ENCODE measurements at places on chromosomes 5 and 9.

GRCh38 chr5:145925803-145926202 is 10.6 kb upstream of the SH3RF2 start:
- DNase-seq = peak; percentile 47

DNA sequence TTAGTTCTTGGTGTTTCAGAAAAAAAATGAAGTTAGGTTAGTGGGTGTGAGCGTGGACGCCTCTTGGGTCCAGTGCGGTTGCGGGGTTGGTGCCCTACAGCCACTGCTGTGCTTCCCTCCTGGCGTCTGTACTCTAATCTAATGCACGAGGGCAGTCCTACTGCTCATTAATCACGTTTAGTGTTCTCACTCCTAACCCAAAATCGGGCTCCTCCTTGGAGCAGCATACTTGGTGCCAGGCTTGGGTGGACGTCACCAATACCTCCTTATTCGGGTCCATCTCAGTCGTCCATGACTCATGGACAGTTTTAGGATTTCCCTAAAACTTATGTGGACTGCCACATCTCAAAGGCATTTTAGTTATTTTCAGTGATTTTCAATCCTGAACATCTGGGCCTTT is 41.6 kb downstream of the TRIO start:
- DNase-seq = peak; percentile 72

GRCh38 chr9:22976454-22976853 is 529.8 kb downstream of the DMRTA1 start:
- peak; percentile 15 for DNase-seq

DNA sequence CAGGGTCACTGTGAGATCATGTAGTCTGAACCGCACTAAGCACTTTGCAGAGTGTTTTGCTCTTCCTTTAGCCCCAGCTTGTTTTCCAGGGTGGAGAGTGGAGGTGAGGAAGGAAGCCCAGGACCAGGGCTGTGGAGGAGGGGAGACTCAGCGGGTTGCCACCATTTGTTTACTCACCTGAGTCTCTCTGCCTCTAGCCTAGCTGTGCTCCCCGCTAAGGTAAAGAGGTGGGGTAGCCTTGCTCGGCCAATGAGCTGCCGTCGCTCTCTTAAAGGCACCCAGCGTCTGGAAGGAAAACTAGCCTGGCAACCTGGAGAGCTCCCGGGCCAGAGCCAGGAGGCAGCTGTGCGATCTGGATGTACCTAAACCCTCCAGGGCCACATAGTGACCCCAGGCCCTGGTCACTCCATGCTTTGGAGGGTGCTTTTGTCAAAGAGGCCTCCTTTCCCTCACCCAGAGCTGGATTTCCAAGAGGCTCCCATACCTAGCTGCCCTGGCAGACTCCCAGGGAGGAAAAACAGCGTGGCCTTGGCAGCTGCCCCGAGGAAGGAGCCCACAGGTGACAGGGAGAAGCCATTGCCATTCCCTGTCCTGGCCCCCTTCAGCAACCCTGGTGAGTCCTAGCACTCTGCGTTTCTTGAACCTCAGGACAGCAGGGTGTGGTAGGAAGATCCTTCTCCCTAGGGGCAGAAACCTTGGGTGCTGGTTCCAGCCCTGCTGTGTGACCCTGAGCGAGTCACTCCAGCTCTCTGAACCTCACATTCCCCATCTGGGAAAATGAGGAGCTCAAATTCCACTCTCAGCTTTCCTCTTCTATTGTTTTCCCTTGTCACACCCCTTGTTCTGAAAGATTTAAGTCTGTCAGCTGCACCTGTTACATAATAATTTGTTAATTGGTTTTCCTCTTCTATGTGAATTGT is 42.4 kb upstream of the LARP1 start:
- no peak for DNase-seq

DNA sequence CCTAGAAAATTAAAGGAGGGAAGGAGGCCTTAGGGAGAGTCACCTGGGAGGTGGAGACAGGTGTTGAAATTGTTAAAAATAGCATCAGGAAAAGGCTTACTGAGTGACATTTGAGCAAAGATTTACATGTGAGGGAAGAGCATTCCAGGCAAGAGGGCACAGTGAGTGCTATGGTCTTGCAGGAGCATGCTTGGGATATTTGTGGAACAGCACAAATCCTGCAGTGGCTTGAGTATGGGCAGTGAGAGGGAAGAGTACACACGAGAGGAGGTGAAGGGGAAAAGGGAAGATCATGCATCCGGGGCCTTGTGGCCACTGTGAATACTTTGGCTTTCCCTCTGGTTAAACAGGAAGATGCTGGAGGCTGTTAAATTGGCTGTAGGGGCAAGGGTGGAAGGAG is 36.6 kb downstream of the ACER2 start:
- no peak for DNase-seq

- DNase-seq = no peak
Observed at GRCh38 chr9:89284076-89284475, 26.9 kb upstream of the CKS2 start.

- no peak for DNase-seq
Observed at GRCh38 chr5:9347032-9347431, 198.8 kb downstream of the SEMA5A start.

DNA sequence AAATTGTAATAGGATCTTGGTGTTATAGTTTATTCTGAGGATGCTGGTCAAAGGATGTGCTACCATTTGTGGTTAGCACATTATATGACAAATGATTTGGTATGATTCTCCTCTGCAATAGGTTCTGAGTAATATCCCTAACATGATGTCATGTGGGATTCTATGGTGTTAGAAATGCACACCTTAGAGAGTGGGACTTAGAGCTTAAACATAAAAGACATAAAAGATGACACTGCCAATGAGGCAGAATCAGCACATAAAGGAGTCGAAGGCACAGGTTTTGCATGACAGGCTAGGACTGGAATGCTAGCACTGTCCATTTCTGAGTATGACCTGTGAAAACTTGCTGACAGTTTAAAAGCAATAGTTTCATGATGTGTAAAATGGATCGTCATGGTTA is 100.4 kb downstream of the OSTF1 start:
- no peak for DNase-seq

DNA sequence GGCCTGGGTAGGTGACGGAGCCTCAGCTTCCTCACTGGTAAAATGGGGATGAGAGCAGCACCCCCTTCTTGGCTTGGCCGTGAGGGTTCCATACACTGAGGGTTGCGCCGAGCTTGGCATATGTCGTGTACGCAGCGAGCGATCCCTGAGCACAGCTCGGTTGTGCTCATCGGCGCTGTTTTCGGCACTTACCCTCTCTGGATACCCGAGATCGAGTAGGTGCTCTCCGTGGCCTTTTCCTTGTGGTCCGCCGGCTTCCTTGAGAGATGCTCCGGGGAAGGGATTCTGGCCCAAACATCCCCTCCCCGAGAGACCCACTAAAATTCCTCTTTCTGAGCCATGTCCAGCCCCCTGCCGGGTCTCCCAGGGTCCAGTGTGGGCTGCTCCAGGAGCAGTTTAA is 40.0 kb upstream of the HMCN2 start:
- no peak for DNase-seq

GRCh38 chr5:91315701-91316100 is 67.4 kb downstream of the ARRDC3 start:
- DNase-seq = no peak

GRCh38 chr9:88826771-88827181 is 164.5 kb upstream of the S1PR3 start:
- peak; percentile 66 for DNase-seq

DNA sequence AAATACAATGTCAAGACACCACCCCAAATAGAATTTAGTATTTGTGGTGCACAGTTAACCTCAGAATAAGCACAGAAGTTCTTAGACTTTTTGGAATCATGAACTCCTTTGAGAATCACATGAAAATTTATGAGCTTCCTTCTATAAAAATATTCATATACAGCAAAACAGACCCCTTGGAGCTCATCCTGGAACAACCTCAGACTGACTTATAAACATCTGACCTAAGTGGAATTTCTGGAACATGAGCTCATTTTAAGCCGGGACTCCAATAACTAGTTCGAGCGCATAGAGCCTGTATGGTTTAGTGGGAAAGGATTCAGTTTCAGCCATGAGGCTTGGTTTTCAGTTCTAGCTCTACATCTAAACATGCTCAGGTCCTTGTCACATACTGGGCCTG is 192.3 kb downstream of the DEPDC1B start:
- no peak for DNase-seq

GRCh38 chr9:133813749-133814585 is 75.8 kb upstream of the SARDH start:
- DNase-seq = no peak

DNA sequence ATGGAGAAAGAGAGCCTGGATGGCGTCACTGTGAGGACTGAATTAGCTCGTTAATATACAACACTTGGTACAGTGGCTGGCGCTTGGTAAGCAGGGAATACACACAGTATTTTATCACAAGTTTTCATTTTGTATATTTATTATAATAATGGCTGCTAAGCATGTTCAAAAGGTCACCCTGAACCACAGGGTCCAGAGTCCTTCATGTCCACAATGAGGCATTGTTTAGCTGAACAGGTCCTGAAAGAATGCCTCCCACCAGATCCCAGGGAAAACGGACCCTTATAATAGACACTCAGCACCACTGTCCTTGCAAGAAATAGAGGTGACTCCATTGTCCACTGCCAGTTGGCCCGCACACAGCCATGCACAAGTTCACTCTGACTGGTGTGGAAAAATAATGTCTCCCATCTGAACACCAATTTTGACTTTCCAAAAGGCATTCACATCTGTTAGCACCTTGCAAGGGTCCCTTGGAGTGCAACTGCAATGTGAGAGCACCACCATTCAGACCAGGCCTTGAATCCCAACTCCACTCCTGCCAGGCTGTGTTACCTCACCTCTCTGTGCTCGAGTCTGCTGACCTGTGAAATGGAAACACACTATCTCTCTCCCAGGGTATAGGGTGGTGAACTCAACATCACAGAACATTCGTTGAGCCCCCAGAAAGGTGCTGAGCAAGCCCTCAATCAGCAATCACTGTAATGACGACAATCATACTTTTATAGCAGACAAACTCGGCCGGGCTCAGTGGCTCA is 3.9 kb downstream of the VDAC1 start:
- no peak for DNase-seq

DNA sequence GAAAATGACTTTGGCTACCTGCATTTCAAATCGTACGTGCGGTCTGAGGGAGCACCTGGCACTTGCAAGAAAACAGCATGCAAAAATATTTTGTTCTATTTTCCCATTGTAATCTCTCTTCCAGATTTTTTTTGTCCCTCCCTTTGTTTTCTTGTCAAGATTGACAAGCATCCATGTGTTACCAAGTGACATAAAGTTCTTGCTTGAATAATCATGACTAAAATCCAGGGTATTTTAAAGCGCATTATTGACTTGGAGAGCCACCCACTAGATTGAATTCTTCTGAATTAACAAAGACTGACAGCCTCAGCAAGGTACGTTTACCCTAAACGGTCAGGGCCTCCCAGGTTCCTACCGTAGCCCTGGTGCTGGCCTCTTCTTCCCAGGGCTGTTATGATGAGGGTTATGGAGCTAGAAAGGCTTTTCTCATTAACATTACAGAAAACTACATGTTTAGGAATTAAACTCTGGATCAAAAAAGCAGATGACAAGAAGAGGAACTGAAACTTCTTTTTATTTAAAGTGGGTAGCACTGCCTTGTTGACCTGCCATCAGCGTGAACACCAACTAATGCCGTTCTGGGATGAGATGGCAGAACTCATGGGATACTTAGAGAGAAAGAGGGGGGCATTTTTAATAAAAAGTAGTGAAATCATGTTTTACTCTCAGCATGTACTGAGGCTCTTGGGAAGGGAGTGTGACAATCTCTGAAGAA is 297.0 kb downstream of the EFNA5 start:
- no peak for DNase-seq

DNA sequence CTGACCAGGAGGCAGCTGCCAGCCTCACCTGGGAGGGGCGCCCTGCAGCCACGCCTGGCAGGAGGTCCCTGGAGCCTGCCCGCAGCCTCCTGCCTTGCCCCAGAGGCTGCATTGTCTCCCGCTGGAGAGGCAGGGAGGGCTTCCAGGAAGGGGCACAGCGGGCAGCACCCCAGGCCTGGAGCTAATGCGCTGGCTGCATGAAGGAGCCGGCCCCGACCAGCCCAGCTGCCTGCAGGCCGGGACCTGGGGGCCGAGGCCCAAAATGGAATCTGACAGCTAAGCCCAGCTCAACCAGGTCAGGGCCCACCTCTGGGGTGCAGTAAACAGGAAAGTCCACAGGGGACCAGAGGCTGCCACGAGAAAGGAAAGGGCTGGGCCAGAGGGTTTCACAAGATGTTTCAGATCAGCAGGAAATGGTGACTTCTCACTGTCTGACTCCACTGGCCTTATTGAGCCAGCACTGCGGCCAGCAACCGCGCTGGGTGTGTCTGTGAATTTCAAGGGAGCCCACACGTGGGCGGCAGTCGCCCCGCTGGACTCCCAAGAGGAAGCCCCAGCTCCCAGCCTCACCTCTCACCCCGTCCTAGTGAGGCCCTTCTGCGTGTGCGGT is 18.6 kb upstream of the NOTCH1 start:
- DNase-seq = peak; percentile 89

GRCh38 chr9:96071076-96071814 is 195.8 kb downstream of the ERCC6L2 start:
- DNase-seq = peak; percentile 62

GRCh38 chr5:39599721-39600431 is 175.1 kb upstream of the DAB2 start:
- DNase-seq = peak; percentile 36

DNA sequence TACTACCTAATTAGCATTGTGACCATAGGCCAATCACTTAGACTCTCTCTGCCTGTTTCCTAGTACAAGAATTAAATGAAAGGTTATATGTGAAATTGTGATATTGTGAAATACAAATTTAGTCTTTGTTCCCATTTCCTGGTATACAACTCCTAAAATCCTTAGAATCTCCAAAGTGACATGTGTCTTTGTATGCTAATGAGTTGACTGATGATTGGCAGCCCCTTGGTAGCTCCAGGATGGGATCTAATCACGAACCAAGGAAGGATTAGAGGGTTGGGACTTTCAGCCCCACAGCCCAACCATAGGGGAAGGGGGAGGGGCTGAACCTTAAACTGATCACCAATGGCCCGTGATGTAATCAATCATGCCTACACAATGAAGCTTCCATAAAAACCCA is 31.6 kb downstream of the ATP6V0E1 start:
- DNase-seq = no peak

- DNase-seq = peak; percentile 82
Observed at GRCh38 chr5:171494452-171495121, 75.1 kb downstream of the FGF18 start.

DNA sequence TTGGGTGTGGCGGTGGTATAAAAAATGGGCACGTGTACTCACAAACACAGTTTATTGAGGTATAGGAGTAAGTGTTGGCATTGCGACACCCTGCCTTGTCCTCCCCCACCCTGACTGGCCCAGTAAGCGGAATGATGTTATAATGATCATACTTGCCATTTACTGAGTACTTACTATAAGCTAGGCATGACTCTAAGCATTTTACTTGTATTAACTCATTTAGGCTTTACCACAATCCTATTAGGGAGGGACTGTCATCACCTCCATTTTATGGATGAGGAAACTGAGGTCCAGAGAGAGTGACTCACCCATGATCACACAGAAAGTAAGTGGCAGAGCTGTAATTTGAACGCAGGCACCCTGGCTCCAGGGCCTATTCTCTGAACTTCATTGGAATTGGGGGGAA is 2.3 kb downstream of the SMIM3 start:
- DNase-seq = peak; percentile 60

- DNase-seq = peak; percentile 71
Observed at GRCh38 chr9:121059998-121060636, 10.0 kb upstream of the C5 start.
